ENCODE measurements at places on chromosomes 1 and 21.

DNA sequence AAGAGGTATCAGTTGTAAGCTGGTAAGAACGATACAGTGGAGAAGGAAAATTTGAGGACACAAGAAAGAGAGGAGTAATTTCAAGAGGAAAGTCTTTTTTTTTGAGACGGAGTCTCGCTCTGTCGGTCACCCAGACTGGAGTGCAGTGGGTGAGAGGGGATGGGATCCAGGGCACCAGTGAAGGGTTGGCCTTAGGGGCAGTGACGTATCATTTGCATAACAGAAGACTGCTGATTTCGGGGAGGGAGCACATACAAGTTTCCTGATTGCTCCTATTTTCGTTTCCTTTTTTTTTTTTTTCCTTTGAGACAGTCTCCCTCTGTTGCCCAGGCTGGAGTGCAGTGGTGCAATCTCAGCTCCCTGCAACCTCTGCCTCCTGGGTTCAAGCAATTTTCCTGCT, 4.2 kb downstream of the S100A13 start:
- DNase-seq = no peak

GRCh38 chr1:112841825-112842224, 114.2 kb downstream of the SLC16A1 start:
- DNase-seq = no peak

DNA sequence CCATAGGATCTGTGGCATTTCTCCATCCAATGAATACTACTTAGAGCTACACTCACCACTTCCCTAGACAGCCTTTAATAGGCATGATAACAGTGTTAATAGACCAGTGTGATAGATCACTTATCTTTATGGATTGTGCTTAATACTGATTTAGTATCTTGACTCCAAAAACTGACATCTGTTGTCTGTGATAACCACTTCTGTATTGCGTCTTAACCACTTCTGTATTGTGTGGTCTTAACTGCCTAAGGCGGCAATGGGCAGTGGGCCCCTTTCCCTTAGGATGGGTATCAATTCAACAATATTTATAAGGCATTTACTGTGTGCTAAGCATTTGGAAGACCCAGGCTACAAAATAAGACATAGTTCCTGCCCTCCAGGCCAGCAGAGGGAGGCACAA, 32.0 kb upstream of the RCAN3 start:
- DNase-seq = no peak

DNA sequence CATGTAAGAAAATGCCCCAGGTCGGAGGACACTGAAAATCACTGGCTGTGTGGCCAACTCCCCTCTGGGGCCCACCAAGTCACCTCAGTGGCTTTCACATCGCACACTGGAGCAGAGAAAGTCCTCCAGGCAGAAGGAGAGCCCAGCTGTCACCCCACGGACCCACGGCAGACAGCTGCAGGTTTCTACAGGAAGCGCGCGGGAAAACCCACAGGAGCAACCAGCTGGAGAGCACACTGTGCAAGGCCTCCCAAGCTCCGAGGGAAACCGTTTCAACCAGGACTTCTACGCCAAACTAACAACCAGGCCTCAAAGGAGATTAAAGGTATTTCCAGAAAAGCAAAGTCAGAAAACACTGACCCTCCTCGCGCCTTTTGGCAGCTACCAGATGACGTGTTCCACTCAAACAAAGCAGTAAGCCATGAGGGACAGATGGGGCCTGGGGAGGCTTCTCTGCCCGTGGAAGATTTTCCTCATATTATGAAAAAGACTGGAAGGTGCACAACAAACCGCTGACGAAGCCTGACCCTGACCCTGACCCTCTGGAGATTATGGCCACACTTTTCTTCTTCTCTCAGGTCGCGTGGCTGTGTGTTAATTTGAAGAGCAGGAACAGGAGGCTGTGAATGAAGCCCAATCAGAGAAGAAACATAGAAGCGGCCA, 21.0 kb downstream of the WDR4 start:
- no peak for DNase-seq

GRCh38 chr1:70909262-70909822, 138.3 kb downstream of the PTGER3 start:
- no peak for DNase-seq

- no peak for DNase-seq
Measured at GRCh38 chr21:25501996-25502665, 105.2 kb downstream of the MRPL39 start.

DNA sequence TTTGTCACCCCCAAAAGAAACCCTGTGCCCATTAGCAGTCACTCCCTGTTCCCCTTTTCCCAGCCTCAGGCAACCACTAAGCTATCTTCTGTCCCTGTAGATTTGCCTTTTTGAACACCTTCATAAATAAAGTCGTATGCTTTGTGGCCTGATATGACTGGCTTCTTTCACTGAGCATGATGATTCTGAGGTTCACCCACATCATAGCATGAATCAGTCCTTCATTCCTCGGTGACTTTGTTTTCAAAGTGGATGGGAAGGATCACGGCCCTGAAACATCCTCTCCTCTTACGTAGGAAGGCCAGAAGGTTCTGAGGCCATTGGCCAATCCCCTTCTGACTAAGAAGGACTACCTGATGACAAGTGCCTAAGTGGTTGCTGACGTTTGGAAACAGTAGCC, 39.1 kb downstream of the NIPAL3 start:
- no peak for DNase-seq

DNA sequence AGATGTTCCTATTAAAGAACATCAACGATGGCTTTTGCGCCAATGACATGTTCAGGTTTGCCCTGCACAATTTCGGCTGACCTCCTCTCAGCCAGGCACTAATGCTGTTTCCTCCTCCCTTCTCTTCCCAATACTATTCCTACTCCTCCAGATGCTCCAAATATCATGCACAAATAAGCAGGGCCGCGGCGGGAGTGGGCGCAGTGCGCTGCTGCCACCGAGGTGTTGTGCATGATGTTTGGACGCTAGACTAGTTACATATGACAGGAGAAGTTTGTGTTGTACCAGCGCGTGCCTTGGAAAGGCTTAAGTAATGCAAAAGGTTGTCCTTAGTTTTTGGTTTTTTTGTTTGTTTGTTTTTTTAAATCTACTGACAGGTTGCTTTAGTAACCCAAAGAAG, 33.3 kb upstream of the PPM1J start:
- DNase-seq = no peak

GRCh38 chr1:7630378-7630777, 140.7 kb upstream of the VAMP3 start:
- no peak for DNase-seq

- peak; percentile 5 for DNase-seq
Measured at GRCh38 chr1:90114521-90115141, 119.7 kb downstream of the ZNF326 start.

DNA sequence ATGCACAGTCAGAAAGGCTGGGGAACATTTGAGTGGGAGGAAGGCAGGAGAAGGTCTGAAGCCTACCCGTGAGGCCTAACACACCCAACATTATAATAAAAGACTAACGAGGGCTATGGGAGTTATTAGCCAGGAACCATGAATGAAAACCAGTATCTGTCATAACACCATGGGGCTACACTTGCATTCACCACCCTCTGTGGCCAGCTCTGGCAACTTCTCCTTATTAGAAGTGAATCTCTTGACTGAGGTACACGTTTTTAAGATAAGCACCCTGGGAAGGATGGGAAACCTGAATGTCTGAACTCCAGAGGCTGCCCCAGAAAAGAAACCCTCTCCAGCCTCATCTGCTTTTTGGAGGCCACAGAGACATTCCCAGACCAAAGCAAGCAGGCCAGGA, 204.3 kb upstream of the RAB4A start:
- no peak for DNase-seq

DNA sequence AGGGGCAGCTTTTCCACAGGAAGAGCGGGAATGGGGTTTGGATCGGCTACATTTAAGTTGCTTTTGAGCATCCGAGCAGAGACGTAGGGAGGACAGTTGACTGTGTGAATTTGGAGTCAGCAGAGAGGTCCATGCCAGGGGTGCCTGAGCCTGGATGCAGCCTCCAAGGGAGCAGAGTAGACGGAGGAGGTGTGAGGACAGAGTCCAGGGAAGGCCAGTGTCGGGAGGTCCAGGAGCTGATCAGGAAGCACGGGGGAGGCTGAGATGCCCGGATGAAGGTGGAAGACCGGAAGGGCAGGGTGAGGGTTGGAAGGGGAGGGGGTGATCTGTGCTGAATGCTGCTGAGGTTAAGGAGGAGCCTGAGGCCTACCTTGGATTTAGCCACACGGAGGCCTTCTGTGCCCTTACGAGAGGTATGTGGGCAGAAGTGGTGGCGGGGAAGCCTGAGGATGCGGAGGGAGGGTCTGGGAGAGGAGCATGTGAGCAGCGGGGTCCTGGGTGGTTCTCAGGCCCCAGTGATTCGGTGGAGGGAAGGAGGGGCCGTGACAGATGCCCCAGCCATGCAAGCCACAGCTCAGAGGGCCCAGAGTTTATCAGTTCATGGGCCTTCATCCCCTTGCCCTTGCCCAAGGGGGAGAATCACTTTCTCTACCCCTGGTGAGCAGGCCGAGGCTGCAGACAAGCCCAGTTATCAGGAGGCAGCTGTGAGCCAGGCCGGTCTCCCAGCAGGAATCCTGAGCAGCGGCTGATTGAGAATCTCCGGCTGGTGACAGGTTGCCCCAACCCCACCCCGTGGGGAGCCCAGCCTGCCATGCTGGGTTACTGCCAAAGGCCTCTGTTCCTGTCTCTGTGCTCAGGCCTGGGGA, 54.0 kb upstream of the ACTL8 start:
- DNase-seq = no peak

DNA sequence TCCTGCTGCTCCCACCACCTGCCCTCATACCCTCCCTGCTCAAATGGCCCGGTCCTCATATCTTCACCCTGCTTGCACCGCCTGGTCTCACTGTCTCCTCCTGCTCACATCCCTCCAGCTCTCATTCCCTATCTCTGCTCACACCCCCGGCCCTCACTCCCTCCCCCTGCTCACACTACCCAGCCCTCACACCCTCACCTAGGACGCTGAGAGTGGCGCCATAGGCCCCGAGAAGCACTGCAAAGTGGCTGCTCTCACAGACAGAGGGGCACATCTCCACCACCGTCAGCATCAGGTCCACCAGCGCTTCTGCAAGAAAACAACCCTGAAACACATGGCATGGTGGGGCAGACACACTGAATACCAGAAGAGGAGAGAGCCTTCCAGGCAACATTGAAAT, 38.6 kb downstream of the MRAP start:
- no peak for DNase-seq

- no peak for DNase-seq
Measured at GRCh38 chr1:23129846-23130245, 38.8 kb downstream of the LUZP1 start.

- no peak for DNase-seq
Measured at GRCh38 chr1:244028701-244029100, 22.4 kb upstream of the ZBTB18 start.

DNA sequence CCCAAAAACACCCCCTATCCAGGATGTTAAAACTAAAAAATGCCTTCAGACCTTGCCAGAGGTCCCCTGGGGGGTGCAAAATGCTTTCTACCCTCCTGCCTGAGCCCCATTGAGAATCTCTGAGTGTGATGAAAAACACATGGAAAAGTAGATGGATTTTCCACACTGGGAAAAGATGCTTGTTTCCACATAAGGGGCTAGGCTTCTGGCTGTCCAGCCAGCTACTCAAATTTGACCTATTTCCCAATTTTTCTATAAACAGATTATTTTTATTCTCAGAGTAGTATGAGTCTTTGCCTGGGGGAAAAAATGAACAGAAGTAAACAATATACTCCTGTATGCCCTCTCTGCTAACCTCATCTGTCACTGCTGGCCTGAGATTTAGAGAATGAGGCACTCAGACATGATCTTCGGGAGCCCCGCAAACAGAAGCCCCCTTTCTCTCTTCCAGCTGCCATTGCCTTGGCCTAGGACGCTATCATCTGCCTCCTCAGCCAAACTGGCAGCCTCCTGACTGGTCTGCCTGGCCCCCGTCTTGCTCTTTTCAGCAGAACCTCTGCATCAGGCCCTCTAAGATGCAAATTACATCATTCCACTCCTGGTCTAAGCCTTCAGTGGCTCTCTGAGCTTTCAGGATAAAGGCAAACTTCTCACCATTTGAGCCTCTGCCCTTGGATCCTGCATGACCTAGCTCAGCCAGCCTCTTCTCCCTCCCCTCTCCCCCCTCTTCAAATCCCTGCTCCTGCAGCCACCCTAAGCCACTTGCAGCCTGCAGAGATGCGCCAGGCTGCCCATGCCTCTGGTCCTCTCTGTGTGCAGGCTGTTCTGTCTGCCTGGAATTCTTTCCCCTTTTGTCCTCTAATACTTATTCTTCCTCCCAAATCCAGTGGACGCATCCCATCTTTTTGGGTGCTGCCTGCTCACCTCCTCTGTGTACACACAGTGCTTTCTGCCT, 39.7 kb upstream of the TMEM125 start:
- DNase-seq = no peak

- DNase-seq = no peak
Measured at GRCh38 chr21:28537371-28538079, 455.2 kb downstream of the LTN1 start.

GRCh38 chr1:157691285-157691920, 9.2 kb downstream of the FCRL3 start:
- peak; percentile 18 for DNase-seq

GRCh38 chr1:29856340-29857114, 620.2 kb downstream of the PTPRU start:
- DNase-seq = no peak

GRCh38 chr1:165443539-165444311, 1.2 kb downstream of the RXRG start:
- no peak for DNase-seq

GRCh38 chr1:215793180-215793579, 226.1 kb downstream of the KCTD3 start:
- DNase-seq = no peak

- DNase-seq = no peak
Measured at GRCh38 chr1:20373764-20374163, 83.1 kb downstream of the VWA5B1 start.

- DNase-seq = no peak
Measured at GRCh38 chr1:56331207-56331891, 248.0 kb downstream of the PLPP3 start.

- no peak for DNase-seq
Measured at GRCh38 chr1:205851993-205852392, 2.1 kb upstream of the PM20D1 start.

- no peak for DNase-seq
Measured at GRCh38 chr1:19786988-19787423, 12.7 kb downstream of the TMCO4 start.

DNA sequence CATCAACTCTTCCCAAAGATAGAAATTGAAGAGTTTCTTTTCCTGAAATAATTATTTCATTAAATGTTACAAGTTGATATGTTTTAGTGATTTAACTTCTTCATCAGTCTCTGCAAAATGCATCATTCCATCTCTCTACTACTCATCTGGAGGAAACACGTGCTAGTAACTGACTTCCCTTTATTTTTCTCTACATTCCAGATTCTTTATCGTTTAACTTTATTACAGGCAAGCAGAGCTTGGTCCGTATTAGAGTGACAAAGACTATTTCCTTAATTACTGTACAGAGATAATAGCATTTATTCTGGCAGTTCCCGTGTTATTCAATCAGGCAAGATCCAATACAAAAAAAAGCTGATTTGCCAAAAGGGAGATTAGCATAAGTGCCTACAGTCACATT, 88.6 kb downstream of the TM2D1 start:
- no peak for DNase-seq

- DNase-seq = no peak
Measured at GRCh38 chr21:31397939-31398338, 53.9 kb upstream of the TIAM1 start.

- DNase-seq = no peak
Measured at GRCh38 chr21:43984905-43985689, 27.0 kb upstream of the TRAPPC10 start.
